Glomerular endothelial cell (primary cell): ENCODE measurements at places on chromosomes 16 and 17.

DNA sequence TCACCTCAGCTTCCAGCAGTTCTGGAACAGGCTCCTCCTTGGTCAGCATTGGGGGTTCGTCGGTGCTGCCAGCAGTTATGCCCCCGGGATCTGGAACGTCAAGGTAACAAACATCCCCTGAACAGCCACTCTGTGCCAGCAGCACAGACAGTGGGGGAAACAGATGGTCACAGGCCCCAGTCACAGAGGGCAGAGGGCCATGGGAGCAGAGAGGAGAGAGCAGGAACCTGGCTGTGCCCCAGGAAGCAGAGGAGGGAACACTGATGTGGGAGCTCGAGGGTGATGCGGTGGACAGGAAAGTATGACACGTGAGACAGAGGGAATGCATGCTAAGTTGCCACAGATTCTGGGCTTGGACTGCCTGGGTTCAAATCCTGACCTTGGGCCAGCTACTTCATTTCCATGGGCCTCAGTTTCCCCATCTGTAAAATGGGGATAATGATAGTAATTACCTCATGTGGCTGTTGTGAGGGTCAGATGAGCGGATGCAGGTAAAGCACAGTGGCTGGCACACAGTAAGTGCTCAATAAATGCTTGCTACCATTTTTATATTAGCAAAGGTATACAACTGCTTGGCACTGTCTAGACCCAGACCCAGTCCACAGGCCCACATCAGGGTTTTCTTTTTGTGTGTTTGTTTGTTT, 4.9 kb downstream of the BCL7C start:
- DNase-seq = no peak

DNA sequence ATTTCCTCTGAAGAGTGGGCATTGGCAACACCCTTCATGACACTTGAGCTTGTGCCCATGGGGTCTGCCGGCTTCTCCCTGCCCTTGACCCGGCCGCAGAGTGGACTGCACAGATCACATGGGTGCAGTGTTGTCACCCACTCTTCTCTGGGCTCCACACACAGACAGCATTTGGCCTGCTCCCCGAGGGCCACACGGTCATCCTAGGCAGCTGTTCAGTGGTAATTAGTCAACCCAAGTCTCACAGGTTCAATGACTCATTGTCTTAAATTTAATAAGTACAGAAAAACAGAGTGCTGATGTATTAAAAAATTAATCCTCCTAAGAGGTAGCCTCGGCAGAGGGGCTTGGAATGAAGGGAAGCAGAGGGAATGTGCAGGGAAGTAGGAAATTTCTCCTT, 204.8 kb downstream of the MSI2 start:
- DNase-seq = no peak

DNA sequence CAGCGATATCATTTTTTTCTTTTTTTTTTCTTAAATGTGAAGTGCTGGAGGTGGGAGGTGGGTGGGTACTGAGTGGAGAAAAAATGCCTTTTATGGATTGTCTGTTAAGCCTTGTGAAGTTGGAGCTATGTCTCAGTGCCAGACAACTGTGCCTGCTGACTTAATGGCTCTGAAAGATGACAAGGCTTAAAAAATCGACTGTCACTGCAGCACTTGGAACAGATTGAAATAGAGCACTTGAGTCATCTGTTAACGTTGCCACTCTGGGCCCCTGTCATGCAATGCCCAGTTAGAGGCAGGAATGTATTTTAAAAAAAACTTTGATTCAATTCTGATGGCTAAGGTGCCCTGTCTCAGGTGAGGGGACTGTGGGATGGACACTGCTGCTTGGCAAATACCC, 108.2 kb upstream of the HS3ST2 start:
- DNase-seq = no peak

DNA sequence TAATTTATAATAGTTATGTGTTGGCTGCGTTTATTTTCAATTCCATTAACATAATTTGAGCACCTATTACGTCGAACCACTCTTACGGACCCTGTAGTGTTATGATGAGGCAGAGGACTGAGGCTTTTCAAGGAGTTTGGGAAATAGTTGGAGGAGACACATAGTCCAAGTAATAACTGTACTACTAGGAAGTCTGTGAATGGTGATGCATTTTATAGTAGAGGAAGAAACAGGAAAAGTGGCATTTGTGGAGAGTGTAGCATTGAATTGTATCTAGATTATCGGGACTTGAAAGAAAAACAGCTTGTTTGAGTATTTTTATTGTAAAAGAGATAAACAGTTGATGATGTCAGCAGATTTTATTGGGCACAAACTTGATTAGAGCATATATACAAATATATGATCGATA, 1.7 kb downstream of the NFATC3 start:
- no peak for DNase-seq

GRCh38 chr17:4782652-4783051, 3.5 kb downstream of the VMO1 start:
- DNase-seq = no peak

DNA sequence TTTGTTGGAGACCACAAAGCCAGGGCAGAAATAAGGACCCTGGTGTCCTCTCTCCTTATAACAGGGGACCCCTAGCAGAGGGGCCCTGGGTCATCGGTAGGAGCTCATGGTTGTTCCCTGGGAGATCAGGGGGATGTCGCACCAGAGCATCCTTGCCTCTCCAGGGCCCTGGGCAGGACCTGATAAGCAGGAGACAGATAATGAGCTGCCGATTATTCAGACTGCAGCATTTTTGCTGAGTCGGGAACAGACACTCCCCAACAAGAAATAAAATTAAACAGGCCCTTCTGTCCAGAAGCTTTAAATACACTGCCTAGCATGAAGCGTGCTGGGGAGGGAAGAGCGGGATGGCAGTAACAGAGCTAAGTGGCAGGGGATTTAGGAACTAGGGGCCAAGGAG, 15.4 kb upstream of the GFAP start:
- no peak for DNase-seq
